ENCODE measurements at places on chromosomes 7 and 10. TPM values are rescaled to one million over a fixed set of nuclear protein-coding genes. Genes with fewer than 3 reads are reported as not detected.

The ZNF800 gene
- 7.5 TPM for total RNA-seq

The C10orf105 gene
- 0.19 TPM for total RNA-seq

The HOXA10 gene
- not detected for total RNA-seq

The WNT16 gene
- total RNA-seq: 1.5 TPM

The KCND2 gene
- 17.7 TPM for total RNA-seq

The PRSS37 gene
- not detected for total RNA-seq

The HABP2 gene
- not detected for total RNA-seq

DNA sequence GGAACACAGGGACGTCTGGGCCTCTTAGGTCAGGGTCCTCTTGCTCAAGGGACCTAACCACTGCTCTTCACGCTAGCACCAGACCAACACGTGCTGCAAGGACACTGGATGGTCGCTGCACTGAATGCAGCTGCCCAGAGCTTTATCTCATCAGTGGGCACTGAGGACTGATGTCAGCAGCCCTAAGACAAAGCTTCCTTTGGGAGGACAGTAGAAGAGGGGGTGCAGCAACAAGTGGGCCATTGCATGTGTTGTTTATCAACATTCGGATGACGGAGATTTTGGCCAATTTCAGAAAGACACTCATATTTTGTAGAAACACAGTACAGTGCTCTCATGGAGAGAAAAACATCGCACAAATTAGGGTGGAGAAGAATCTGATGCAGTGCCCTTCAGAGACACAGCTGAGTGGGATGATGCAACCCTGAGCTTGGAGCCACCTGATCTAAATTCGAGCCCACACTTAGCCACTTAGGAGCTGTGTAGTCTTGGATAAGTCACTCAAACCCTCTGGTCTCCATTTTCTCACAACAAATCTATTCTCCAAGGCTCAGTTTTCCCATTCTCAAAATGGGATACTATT, 1.7 kb downstream of the OPALIN start:
- DNase-seq: no peak

- DNase-seq: no peak
Observed at GRCh38 chr7:46844486-46844885, 737.4 kb downstream of the TNS3 start.

DNA sequence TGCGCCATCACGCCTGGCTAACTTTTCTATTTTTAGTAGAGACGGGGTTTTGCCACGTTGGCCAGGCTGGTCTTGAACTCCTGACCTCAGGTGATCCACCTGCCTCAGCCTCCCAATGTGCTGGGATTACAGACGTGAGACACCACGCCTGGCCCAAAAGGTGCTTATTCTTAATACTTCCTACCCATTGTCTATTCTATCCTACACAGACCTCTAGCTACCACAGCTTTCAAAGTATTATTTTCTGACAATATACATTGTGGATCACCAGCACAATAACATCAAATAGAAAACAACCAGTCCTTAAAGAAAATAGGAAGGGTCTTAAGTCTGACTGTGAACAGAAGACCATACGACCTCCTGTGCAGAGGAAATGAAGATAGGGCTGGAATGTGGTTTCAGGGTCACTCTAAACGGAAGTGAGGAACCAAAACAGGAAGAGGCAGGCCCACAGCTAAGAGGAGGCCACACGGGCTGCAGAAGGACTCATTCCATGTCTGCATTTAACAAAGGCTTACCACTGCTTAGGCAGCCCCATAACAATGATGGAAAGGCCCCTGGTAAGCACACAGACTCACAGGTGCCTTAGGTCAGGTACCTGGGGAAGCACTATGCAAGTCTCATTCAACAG, 115.2 kb downstream of the ZFAND4 start:
- peak; percentile 65 for DNase-seq

GRCh38 chr10:35364808-35365207, 28.5 kb downstream of the CCNY start:
- DNase-seq: no peak

DNA sequence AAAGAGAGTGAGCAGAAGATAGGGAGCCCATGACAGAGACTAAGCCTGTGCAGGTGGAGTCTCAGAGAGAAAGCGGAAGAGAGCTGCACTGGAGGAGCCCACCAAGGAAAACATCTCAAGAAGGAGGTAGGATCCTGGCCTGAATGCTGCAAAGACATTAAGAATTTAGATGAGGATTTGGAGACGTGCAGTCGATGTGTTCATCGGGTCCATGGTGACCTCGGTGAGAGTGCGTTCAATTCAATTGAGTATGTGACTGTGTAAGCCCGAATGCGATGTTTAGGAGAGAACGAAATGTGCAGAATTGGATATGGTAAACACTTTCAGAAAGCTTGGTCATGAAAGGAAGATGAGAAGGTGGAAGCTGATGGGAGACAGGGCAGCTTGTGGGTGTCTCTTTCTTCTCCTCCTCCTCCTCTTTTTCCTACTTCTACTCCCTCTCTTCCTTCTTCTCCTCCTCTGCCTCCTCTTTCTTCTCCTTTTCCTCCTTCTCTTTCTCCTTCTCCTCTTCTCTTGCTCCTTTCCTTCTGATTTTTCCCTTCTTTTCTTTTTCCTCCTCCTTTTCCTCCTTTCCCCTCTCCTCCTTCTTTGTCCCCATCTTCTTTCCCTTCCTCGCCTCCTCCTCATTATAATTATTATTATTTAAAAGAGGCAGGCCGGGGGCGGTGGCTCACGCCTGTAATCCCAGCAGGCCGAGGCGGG, 276.0 kb downstream of the RPS24 start:
- DNase-seq: no peak

DNA sequence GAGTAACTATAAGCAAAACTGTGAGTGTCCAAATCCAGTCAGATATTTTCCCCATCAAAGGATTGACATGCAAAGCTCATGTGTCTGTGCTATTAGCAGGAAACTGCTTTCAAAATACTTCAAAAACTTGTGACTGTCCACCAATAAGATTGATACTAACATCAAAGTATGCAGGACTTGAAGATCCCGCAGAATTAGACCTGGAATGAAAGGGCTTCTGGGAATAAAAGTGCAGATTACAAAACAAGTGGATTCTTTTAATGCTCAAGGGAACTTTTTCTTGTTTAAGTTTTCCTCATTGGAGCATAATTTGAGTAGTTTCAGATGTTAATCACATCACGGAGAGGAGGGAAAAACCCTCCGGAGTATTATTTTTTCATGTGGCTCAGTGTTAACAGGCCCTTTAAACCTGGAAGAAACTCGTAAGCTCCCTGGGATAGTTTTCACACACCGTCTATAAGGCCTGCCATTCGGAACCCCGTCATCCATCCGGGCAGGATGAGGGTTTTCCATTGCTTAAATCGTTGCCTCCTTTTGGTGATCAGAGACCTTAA, 33.9 kb upstream of the MKX start:
- no peak for DNase-seq

DNA sequence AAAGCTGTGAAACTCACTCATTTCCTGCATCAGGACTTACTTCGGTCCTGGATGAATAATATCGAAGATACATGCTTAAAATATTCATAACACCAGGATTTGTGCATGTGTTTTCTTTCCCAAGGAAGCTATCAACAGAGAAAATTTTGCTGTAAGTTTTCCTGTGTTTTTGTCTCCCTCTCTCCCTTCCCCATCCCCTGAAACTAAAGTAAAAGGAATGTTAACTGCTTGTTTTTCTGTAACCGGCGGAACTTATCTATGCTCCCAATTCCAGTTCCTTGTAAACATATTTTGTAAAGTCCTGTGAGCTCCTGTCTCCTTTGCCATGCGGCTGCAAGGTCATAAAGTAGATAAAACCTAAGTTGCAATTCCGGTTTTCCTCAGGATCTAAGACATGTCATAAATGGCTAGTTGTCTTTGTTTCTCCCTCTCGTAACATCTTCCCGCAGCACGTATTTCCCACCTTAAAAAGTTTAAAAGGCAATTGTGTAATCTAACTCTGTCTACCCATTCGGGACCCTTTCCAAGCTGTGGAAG, 79.0 kb upstream of the POM121L12 start:
- peak; percentile 16 for DNase-seq

- DNase-seq: no peak
Observed at GRCh38 chr10:3418041-3418754, 245.6 kb upstream of the PITRM1 start.

- no peak for DNase-seq
Observed at GRCh38 chr10:101506829-101507661, 81.0 kb downstream of the POLL start.

DNA sequence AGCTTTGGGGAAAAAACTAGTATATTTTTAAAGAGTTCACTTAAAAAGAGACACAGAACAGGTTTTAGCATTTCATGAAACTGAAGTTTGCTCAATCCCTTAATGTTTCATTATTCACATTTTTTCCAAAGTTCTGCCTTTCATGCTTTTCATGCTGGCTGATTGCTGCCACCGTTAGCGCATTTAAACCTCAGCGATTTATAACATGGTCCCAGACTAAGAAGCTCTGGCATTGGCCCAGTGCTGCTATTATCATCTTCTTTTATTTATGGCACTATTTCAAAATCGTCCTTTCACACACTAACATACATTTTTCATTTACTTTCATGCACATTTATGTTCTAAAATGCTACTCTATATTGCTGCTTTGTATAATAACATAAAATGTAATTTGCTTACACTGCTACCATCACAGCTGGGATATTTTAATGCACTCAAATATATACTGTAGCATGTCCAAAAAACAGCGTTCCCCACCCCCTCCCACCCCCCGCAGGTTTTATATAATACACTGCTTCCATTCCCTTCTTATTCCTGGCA, 141.9 kb downstream of the MPP7 start:
- DNase-seq: no peak

DNA sequence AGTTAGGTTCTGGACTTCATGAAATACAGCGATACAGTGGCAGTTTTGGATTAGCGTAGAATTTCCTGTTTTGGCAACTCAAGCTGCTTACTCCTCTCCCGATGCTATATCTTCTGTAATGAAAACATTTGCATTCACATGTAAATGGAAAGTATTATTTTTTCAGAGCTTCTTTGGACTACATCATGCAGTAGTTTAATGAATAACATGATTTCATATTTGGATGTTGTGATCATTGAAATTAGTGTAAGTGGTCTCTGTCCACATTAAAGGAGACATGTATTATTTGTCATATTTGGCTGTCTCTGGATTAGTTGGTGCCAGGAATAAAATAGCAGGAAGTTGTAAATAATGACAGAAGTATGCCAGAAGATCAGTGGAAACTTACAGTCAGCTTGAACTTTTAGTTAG, 331.6 kb downstream of the GFRA1 start:
- DNase-seq: no peak

GRCh38 chr10:128125416-128125943, 743 bp downstream of the MKI67 start:
- no peak for DNase-seq

GRCh38 chr7:25196132-25196896, 32.0 kb downstream of the NPVF start:
- DNase-seq: no peak

DNA sequence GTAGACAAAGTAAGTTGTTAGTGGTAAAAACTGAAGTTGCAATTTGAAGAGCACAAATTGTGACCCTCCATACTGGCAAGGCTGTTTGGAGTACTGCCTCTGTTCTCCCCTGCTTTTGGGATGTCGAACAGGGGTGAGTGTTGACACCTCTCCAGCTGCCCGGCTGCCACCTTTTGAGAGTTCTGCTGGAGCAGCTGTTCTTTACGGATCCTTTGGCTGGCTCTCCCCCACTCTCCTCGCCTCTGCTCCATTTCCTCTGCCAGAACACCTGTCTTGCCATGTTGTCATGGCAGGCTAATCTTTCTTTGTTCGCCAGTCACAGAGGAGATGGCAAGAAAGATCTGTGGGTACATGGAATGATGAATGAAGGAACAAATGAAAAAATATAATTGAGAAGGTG, 34.9 kb downstream of the INSYN2A start:
- no peak for DNase-seq

GRCh38 chr7:29588900-29589696, 25.5 kb downstream of the PRR15 start:
- peak; percentile 85 for DNase-seq

GRCh38 chr10:101671453-101671852, 23.5 kb downstream of the FBXW4 start:
- no peak for DNase-seq

DNA sequence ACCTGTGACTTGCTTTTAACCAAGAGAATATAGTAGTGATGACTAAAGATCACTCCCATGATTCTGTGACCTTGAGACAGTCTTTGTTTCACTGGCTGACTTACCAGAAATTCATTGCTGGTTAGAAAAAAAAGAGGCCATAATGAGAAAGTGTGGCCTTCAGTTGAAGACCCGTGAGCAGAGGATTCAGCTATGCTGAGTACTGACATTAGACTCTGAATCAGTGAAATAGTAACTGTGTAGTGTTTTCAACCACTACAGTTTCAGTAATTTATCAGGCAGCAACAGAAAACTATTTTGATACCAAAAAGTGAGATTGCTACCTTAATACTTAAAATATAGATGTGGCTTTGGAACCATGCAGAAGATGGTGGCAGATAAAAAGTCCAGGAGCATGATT, 298.0 kb upstream of the KCND2 start:
- no peak for DNase-seq

GRCh38 chr10:58772758-58773157, 260.1 kb downstream of the BICC1 start:
- no peak for DNase-seq

- no peak for DNase-seq
Observed at GRCh38 chr10:71254834-71255549, 42.6 kb downstream of the UNC5B start.

GRCh38 chr7:155739538-155740143, 72.6 kb downstream of the SHH start:
- no peak for DNase-seq

- peak; percentile 45 for DNase-seq
Observed at GRCh38 chr7:107173191-107173590, 4.4 kb downstream of the HBP1 start.

GRCh38 chr7:150947241-150947745, 30.8 kb downstream of the KCNH2 start:
- no peak for DNase-seq

GRCh38 chr7:3517344-3517743, 216.3 kb downstream of the SDK1 start:
- no peak for DNase-seq

DNA sequence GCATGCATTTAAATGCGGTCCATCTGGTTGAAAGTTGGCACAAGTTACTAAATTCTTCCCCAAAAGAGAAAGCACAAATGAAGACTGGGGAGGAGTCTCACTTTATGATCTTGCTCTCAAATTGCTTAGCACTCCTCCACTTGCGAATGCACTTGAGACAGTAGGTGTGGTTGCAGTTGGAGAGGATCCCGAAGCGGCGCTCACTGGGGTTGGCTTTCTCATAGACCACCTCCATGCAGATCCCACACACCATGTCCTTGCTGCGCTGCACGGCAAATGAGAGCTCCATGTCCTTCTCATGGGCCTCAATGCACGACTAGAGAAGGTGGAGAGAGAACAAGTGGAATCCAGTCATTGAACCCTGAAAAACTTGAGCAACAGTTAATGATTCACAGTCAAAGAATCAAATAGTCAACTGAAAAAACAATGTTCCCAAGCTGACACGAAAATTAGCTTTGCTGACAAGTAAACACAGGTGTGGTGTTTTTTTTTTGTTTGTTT, 22.7 kb downstream of the MKRN1 start:
- no peak for DNase-seq
